AG20443 (cell line): ENCODE measurements at places on chromosomes 1 and 21.

DNA sequence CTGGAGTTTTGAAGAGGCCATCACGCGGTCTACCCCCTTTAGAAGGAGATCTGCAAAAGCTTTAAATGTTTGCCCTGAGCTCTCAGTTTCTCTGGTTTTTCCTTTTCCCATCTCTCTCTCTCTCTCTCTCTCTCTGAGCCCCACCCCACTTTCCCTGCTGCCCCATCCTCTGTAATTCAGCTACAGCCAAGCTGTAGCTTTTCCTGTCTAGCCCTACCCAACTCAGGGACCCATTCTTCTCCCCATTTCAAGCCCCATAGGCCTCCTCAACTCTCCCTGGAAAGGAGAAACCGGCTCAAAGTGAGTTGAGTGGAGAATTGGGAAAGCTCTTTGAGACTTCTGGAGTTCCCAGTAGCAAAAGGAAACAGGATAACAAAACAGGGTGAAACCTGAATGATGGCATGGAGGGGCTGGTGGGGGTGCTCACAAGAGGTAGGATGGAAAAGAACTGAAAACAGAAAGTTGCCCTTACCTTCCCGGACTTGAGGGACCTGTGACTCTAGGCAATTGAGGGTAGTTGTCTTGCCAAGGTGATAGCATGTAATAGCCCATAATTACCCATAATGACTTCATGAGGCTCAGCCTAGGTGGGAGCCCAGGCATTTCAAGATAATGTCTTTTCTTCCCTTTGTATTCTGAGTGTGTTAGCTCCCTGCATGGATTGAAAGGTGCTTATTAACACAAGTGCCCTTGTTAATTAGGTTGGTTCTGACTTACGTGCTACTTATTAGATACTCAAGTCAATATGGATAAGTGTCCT lies 84.9 kb downstream of the SLC16A1 start:
- no peak for DNase-seq

DNA sequence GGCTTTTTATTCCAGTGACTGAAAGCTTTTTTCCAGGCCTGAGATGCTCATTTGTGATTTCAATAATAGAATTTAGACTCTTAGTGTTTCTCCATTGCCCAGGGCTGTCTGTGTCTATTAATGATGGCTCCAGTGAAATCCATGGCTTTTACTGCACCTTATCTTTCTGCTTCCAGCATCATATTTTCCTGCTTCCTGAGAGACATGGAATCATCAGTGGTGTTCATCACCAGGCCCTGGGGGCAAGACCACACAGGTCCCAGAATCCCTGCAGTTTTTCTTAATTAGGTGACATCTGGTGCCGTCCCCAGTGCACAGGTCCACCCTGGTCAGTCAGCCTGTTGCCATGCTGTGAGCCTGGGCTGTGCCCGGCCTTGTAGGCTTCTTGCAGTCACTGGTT lies 15.5 kb downstream of the NT5C1A start:
- no peak for DNase-seq

GRCh38 chr1:21437341-21437640 lies 2.6 kb upstream of the NBPF3 start:
- no peak for DNase-seq

- no peak for DNase-seq
Measured at GRCh38 chr1:14163246-14163645, 435.2 kb upstream of the KAZN start.

DNA sequence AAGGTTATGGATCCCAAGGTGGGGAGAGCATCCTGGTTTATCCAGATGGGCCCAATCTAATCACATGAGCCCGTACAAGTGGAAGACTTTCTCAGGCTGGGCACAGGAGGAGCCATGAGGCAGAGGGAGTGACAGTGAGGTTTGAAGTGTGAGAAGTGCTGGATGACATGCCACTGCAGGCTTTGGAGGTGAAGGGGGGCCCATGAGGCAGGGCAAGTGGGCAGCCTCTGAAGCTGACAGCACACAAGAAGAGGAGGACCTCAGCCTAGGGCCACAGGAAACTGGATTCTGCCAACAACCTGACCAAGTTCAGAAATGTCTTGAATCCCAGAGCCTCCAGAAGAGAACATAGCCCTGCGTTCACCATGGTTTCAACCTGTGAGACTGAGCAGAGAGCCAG lies 311.6 kb downstream of the DISC1 start:
- no peak for DNase-seq

DNA sequence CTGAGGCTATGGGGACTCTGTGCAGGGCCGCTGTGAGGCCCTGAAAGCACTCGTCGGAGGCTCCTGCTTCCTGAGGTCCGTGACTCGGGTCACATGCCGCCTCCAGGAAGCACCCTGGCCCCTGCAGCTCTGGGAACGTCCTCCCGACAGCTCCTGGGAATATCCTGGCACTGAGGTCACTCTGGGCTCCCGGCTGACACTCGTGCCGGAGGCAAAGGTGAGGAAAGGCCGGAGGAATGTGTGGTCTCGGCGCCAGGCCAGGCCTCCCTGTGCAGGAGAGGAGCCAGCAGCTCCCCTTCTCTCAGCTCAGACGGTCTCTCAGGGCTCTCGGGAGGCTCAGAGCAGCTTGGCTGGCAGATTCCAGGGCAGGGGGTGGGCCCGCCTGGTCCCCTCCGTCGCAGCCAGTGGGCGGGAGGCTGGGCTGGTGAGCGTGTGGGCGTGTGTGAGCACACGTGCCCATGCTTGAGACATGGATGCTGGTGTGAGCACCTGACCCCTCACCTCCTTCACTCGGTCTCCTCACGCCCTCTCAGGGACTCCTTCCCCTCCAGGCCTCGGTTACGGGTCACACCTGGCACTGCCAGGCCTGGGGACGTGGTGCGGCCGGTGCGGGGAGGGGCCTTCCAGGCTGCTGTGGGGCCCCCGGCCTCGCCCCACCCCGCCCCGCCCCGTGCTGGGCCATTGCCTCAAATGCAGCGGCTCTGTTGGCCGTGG lies 5.5 kb upstream of the RNF223 start:
- DNase-seq, result peak; percentile 87

- no peak for DNase-seq
Measured at GRCh38 chr1:1835546-1835945, 55.3 kb downstream of the GNB1 start.

DNA sequence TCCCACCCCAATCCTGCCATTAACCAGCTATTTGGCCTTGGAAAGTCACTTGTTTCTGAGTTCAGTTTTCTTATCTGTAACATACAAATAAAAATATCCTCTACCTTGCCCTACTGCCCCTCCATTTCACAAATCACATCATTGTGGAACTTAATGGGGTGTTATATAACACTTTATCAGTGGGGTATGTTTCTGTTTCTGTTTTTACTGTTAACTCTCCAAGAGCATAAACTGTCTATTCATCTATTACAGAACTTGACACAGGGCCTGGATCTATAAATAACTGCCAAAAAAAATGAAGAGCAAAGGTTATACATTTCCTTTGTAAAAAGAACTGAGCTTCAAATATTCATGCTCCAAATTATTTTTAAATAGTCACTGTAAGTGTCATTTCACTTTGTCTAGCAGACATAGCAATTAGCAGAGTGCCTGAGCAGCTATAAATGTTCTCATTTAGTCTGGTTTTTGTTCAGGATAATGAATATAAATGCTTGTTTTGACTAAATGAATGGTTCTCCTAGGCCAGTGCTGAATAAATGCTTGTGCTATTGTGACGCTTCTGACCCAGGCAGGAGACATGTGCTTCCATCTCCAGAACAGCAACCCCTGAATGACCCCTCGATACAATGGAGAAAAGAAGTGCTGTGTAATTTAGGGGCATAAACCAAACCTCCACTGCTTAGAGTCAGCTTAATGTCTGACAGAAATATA lies 7.4 kb downstream of the PIGM start:
- DNase-seq, result no peak

DNA sequence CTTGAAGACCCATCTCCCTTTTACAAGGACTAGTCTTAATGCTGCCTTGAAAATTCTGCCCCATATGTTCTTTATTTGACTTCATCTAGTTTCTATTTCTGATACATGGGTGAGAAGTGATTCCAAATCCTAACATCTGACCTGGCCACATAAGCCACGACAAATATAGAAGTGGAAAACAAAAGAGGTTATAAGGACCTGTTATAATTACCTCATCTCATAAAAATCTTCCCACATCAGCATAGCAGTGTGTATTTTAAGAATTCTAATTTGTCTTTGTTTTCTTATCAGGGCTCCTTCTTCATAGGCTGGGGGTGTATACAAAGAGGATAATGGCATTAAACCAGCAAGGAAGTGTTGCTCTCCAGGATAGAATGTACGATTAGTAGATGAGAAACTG lies 1007.4 kb downstream of the TTLL7 start:
- no peak for DNase-seq

- DNase-seq, result peak; percentile 5
Measured at GRCh38 chr1:25867210-25867991, 8.1 kb downstream of the PAQR7 start.

DNA sequence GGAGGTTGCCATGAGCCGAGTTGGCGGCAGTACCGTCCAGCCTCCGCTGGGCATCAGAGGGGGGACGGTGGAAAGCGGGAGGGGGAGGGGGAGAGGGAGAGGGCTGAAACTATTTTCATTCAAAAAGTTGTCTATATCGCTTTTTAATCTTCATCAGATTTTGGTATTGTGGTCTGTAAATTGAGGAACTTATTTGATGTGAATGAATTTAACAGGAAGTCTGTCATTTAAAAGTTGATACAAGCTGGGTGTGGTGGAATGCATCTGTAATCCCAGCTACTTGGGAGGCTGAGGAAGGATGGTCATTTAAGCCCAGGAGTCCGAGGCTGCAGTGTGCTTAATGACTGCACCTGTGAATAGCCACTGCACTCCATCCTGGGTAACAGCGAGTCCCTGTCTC lies 3.0 kb upstream of the EPHX4 start:
- DNase-seq, result no peak

DNA sequence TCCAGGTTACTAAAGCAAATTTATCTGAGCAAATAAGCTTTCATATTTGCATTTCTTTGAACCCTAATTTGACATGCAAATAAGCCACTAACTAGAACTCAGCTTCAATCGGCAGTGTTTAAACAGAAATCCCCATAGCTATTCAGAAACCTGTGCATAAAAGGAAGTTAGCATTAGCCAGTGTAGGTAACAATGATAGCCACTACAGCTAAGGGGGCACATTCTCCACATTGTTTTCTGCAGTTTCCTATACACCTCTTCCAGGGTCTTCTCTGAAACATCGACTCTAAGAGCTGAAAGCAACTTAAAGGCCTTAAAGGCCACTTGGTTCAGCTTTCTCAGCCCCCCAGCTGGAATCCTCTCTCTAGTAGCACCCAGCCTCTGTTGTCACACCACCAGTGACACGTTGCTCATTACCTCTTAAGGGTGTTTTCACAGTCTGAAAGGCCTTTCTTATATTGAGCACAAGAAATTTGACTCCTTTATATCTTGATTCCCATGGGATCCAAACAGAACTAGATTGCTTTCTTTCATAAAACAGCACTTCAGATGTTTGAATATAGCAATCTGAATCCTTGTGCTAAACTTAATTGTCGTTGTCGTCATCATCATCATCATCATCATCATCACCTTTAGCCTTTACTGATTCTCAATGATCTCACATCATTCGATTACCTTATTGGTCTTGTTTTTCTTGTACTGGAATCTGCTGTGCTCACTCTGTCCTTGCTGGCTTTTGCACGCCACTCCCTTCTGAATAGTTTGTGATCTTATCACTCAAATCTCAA lies 93.9 kb upstream of the DAB1 start:
- no peak for DNase-seq

- peak; percentile 92 for DNase-seq
Measured at GRCh38 chr1:204127597-204128242, 24.1 kb downstream of the ETNK2 start.

DNA sequence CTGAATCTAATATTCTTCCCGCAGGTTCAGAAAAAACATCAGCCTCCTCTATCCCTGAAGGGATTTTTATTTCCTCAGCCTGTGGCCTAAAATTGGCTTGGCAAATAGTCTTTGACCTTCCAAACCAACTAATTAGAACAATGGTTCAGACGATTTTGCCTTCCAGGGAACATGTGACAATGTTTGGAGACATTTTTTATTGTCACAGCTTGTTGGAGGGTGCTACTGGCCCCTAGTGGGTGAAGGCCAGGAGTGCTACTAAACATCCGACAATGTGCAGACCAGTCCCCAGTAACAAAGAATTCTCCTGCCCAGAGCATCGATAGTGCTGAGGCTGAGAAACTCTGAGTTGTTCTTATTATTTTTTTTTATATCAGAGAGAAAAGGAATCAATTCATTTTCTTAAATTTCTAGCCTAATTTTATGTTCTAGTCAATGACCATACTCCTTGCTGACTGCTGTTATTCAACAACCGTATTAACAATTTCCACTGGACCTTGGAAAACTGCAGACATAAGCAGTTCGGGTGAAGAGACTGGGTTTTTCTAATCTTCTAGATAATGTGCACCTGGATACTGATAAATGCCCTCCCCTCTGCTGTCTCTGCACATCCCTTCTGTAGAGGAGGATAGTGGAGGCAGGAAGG lies 280.7 kb downstream of the LMX1A start:
- DNase-seq, result peak; percentile 63

DNA sequence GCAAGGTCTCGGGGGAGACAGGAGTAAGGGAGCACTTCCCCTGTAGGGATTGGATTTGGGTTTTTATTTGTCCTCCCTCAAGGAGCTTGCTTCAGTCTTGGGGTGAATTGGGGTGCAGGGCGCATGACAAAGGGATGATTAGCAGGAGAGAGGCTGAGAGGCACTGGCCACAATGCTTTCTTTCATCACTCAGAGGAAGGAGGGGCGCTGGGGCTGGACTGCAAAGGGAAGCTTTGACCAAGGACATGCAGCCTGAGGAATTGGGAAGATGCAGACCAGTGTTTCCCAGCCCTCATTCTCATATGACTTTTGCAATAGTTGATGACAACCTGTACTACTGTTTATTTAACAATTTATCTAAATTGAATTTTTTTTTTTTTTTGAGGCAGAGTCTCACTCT lies 34.1 kb upstream of the PDPN start:
- DNase-seq, result no peak

DNA sequence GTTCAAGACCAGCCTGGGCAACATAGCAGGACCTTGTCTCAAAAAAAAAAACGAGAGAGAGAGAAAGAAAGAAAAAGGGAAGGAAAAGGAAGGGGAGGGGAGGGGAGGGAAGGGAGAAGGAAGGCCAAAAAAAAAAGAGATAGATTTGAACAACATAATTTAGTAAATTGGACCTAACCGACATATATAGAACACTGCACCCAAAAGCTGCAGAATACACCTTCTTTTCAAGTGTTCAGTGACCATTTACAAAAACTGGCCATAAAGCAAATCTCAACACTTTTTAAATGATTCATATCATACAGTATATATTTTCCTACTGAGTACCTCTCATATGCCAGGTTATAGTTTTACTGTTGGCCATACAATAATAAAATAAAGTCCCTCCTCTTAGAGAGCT lies 6.9 kb downstream of the TSTD1 start:
- no peak for DNase-seq

DNA sequence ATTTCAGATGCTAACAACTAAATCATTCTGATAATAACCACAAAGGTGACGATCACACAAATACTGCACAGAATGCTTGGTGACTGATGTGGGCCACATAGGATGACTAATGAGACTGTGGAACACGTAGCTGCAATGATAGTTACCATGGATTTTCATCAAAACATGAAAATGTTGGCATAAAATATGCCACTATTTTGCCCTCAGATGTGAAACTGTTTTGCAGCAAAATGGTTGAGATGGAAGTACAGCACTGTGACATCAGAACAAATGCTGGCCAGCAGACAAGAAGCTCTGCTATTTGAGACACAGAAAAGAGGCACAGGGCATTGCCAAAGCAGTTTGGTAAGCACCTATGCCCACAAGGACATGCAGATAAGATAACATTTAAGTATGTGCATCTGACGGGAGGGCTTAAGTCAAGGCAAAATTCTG lies 83.8 kb downstream of the NIBAN1 start:
- peak; percentile 14 for DNase-seq
